ENCODE measurements at places on chromosomes 6 and 20.

- no peak for DNase-seq
These were observed 74.0 kb upstream of the EYA2 start for GRCh38 chr20:46820682-46821081.

DNA sequence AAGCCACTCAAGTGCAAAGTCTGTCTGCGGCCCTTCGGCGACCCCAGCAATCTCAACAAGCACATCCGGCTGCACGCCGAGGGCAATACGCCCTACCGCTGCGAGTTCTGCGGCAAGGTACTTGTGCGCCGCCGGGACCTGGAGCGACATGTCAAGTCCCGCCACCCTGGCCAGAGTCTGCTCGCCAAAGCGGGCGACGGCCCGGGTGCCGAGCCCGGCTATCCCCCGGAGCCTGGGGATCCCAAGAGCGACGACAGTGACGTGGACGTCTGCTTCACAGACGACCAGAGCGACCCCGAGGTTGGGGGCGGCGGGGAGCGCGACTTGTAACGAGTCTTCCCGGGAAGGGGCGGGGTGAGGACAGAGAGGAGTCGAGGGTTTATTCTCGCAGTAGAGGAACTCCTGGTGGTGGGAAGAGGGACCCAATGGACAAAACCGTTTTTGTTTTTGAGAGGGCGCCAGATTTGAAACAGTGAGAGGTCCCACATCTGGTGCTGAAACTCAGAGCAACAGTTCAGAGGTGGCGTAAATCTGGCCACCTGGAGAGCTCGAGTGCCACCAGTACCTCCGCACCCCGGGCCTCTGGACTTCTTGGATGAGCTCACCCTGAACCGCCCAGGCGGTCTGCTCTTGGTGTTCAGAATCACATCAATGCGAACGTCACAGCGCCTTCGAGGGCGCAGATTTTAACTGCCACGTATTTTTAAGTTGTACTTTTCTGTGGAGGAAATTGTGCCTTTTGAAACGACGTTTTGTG is 8.0 kb downstream of the PRDM13 start:
- no peak for DNase-seq

DNA sequence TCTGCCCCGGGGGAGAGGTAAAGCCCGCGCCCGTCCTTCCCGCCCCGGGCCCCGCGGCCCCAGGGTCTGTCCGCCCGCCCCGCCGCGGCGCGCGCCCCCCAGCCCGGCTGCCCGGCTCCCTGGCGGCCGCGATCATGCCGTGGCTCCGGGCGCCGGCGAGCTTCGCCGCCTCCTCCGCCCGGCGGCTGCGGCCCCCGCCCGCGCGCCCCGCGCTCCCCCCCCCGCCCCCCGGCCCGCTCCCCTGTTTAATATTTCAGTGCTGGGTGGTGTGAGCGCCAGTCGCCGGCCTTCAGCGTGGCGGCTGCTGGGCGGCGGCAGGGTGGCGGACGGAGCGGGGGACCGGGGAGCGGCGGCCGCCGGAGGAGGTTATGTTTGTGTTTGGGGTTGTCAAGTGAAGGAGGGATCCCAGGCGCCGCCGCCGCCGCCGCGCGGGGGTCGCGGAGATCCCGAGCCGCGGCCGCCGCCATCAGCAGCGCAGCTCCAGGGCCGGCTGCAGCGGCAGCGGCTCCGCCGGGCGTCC is at the start of gene HIVEP1:
TSS of gene HIVEP1 (plus strand) at position 275 of the 520 bp plus-strand sequence. CDS start 3,317 bp downstream, outside the sequence.
- DNase-seq: peak; percentile 25

DNA sequence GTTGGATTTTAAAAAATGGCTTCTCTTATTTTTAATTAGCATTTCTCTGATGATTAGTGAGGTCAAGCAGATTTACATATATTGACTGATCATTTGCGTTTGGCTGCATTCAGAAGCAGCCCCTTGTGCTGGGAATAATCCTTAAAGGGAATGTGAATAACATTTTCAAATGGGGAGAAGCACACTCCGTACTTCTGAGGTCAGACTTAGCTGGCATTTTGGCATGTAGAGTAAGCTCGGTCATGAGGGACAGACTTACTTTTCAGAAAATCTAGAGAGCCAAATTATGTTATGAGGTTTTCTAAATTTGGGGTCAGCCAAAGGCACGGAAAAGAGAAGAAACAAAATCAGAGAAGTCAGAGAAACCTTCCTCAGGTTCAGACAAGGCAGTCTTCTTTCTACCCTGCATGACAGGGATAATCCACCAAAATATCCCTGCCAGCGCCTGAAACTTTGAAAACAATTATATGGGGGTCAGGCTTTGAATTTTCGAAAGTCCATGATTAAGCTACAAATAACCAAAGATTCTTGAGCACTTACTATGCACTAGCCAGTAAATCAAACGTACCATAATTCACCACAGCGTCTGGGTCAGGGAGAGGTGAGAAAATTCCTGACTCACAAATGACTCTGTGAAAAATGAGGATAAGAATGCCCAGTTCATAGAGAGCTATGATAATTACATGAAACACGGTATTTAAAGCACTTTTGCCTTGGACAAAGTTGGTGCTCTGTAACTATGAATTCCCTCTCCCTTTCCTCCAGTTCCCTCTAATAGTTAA is 44.9 kb downstream of the ADAT2 start:
- no peak for DNase-seq

- no peak for DNase-seq
These were observed 150.0 kb upstream of the HDDC2 start for GRCh38 chr6:125451750-125452149.

GRCh38 chr20:19757487-19758132 is 448 bp upstream of the RIN2 start:
- DNase-seq: peak; percentile 93

GRCh38 chr20:50872560-50873425 is 58.4 kb downstream of the ADNP start:
- no peak for DNase-seq

DNA sequence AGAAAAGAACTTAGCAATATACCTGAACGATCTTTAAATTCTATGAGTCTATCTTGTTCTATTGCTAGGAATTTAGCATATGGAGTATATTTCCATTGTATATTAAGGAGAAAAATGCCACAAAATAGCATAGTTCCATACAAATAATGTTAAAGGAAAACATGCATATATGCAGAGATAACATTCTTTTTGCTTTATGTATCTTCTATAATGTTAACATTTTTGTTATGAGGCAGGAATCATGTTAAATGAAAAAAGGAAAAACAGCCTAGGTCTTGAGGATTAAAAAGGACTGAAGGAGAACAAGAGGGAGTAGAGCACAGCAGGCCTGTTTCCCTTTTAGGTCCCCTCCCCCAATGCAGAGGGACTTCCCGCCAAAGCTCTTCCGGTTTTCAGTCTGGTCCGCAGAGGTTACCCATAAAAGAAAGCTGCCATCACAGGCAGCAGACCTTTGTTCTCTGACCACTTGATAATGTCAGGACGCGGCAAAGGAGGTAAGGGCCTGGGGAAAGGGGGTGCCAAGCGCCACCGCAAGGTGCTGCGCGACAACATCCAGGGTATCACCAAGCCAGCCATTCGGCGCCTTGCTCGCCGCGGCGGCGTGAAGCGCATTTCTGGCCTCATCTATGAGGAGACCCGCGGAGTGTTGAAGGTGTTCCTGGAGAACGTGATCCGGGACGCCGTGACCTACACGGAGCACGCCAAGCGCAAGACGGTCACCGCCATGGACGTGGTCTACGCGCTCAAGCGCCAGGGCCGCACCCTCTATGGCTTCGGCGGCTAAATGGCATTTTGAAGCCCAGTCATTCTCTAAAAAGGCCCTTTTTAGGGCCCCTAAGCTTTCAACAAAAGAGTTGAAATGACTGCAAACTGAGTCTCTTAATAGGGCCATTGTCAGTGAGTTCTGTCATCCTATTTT is 108.4 kb upstream of the PRSS16 start:
- no peak for DNase-seq

- DNase-seq: no peak
These were observed 224.0 kb downstream of the SMOC2 start for GRCh38 chr6:168664956-168665355.

DNA sequence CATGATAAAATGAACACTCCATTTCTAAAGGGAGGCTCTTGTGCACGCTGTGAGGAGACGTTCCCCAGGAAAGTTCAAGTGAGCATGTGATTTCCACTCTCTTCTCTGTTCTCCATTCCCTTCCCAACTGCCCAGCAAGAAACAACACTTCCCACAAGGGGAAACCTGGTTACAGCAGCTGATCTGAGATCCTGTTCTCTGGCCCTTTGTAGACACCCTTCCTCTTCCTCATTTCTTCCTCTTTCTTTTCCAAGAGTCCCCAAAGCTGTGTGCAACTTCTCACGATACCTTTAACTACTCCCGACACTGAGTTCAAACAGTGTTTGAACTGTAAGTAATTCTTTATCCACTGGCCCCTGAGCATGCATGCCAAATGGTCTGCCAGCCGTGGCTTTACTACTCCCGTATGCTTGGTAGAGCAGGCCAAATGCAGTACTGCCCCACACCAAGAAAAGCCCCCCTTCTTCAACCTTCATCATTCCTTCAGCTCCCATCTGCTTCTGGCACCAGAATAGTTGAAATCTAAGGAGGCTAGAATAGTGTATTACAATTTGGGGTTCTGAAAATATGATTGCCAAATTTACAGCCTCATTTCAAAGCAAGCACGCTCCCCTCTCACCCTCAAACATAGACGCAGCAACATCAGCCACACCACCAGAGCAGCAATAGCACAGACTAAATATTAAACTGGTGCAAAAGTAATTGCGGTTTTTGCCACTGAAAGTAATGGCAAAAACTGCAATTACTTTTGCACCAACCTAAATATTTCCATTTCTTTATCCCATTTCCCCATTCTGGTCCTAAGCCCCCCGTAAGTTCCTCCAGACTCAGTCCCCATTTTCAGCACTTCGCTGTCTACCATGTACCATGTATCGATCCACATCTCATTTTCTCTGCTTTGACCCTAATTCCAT is 4.3 kb downstream of the HLA-DMB start:
- no peak for DNase-seq

DNA sequence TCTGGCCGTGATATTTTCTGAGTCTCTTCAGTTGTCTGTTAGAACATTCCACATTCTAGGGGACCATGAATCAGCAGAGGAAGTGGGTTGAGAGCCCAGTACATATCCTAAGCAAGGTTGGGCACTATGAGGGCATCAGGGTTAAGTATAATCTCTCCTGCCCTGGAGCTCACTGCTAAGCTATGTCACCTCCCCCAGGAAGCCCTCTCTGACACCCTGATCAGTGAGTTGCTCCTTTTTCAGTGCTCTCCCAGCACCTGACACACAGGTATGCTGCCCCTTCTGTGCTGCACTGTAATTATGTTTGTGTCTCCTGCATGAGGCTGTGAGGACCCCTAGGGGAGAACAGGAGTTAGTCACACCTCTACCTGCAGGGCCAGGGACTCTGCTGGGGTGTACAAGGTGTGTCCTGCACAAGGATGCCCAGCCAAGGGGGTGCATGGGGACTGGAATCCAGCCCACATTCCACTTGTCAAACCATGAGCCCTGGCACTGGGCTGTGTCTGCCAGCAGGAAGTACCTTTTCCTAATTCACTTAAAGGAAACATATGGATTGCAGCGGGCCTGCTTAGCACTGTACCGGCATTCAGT is 3.9 kb downstream of the RAB44 start:
- peak; percentile 49 for DNase-seq

- DNase-seq: no peak
These were observed 328.6 kb upstream of the JARID2 start for GRCh38 chr6:14917109-14917910.

DNA sequence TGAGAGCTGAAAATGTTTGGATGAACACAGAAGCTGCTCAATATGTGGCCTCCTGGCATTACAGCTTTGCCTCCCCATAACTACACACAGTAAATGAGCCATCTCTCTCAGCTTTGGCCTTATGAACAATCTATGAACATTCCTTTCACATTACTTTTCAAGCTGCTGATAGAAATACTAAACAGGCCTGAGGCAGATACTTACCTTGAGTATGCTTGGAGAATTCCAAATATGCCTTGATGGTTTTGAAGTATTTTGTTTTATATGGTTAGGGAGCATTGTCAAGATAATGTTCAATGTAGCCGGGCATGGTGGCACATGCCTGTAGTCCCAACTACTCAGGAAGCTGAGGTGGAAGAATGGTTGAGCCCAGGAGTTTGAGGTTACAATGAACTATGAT is 104.5 kb downstream of the CD24 start:
- DNase-seq: no peak

DNA sequence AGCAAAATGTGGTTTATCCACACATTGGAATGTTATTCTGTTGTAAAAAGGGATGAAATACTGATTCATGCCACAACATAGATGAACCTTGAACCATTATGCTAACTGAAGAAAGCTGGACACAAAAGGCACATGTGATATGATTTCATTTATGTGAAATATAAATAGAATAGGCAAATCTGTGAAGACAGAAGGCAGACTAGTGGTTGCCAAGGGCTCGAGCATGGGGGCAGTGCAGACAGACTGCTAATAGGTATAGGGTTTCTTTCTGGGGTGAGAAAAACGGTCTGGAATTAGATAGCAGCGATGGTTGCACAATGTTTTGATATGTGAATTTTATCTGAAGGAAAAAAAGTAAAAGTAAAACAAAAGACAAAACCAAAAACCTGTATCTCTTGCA is 54.6 kb upstream of the FNDC1 start:
- no peak for DNase-seq

- DNase-seq: no peak
These were observed 3.0 kb downstream of the GABRR1 start for GRCh38 chr6:89214197-89214596.

GRCh38 chr6:23608931-23609435 is 517.0 kb upstream of the NRSN1 start:
- DNase-seq: no peak

- peak; percentile 46 for DNase-seq
These were observed 840 bp downstream of the PPP1R3D start for GRCh38 chr20:59939052-59939878.

DNA sequence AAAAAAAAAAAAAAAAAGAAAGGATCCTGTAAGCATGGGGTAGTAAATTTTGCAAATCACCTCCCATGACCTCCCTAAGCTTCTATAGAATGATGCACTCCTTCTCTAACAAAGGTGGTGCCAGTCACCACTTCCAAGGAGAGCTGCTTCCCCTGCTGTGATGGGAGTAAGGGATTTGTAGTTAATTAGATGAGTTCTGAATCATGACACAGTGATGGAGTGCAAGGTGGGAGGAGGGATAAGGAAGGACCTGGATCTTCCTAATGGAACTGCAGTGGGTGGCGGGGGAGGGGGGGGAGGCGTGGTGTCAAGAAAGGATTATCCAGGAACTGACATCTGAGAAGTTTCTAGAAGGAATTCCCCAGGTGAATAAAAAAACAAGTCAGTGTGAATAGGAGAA is 47.8 kb downstream of the NRN1 start:
- DNase-seq: no peak

- DNase-seq: no peak
These were observed 429.6 kb upstream of the JARID2 start for GRCh38 chr6:14816116-14816859.
